Right ventricle myocardium inferior (tissue), 1 donor: ENCODE measurements at places on chromosomes 13 and 19. TPM values are rescaled to one million over a fixed set of nuclear protein-coding genes. Genes with fewer than 3 reads are reported as not detected.

RHPN2 gene
- total RNA-seq: 3.0 TPM

ZNF575 gene
- 1.8 TPM for total RNA-seq

THSD8 gene
- total RNA-seq: 1.7 TPM

CNMD gene
- not detected for total RNA-seq

GRCh38 chr13:102461302-102461701, 59.5 kb upstream of the FGF14 start:
- DNase-seq: no peak

- DNase-seq: no peak
Observed at GRCh38 chr13:43877766-43878165, 1.8 kb downstream of the CCDC122 start.

GRCh38 chr13:109785892-109786450, 412 bp downstream of the IRS2 start:
- DNase-seq: peak; percentile 76

- no peak for DNase-seq
Observed at GRCh38 chr19:43674183-43674582, 4.2 kb upstream of the PLAUR start.

DNA sequence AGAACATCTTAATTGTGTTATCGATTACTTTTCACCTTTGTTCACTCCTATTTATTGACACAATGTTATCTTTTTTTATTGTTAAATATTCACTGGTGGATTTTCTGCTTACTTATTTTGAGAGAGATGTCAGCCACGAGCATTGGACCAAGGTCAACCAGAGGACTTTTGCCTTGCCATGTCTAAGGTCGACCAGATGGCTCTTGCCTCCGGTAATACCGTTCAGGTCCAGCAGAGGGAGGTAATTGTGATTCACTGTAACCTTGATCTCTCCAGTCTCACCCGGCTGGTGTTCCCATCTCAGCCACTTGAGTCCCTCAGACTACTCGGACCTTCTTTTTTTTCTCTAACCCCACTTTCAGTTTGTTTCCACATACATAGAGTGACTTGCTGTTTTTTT, 1438.1 kb downstream of the UQCRFS1 start:
- DNase-seq: no peak

DNA sequence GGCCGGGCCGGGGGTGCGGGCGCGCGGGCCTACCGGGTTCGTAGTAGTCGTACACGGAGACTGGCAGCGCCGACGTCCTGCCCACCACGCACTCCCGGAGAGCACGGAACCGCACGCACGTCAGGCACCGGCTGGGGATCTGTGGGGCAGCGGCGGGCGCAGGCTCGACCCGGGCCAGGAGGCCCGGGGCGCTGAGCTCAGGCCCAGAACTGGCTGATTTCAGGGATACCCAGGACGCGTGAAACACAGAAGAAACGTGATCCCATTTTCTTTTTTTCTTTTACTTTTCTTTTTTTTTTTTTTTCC, 9.0 kb downstream of the F2RL3 start:
- DNase-seq: peak; percentile 82

- no peak for DNase-seq
Observed at GRCh38 chr13:61187471-61187870, 228.2 kb downstream of the PCDH20 start.

DNA sequence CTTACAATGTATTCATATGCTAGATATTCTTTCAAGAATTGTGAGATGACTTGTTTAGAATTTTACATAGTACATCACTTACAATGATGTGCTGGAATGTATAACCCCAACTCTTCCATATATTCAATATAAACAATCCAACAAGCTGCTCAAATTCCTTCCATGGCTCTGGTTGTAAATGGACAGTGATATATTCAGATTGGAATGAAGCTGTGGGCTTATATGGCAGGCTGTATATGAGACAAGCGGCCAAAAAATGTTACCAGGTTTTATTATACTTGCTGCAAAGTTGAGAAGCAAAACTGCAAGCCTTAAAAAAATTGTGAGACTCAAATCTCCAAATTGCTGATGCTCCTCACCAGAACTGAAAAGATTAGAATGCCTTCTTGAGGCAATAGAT, 83.6 kb upstream of the KLF12 start:
- DNase-seq: no peak

DNA sequence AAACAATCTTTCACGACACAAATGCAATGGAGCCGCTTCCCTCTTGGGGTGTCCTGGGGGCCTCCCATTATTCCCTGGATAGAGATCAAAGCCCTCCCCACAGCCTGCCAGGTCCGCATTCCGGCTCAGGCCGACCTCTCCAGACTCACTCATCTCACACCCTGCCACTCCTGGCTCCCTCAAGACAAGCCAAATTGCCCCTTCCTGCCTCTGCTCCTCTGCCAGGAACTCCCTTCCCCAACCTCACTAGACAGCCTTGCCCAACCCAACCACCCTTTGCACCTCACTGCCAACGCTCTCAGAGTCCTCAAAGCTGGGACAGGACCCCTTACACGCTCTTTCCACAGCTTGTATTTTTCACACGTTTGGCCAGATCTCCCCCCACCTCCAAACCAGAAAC, 1.5 kb downstream of the ABHD17A start:
- peak; percentile 7 for DNase-seq

- peak; percentile 44 for DNase-seq
Observed at GRCh38 chr19:49911381-49912145, 14.9 kb upstream of the IL4I1 start.
